ENCODE measurements at places on chromosomes 5 and 9.

DNA sequence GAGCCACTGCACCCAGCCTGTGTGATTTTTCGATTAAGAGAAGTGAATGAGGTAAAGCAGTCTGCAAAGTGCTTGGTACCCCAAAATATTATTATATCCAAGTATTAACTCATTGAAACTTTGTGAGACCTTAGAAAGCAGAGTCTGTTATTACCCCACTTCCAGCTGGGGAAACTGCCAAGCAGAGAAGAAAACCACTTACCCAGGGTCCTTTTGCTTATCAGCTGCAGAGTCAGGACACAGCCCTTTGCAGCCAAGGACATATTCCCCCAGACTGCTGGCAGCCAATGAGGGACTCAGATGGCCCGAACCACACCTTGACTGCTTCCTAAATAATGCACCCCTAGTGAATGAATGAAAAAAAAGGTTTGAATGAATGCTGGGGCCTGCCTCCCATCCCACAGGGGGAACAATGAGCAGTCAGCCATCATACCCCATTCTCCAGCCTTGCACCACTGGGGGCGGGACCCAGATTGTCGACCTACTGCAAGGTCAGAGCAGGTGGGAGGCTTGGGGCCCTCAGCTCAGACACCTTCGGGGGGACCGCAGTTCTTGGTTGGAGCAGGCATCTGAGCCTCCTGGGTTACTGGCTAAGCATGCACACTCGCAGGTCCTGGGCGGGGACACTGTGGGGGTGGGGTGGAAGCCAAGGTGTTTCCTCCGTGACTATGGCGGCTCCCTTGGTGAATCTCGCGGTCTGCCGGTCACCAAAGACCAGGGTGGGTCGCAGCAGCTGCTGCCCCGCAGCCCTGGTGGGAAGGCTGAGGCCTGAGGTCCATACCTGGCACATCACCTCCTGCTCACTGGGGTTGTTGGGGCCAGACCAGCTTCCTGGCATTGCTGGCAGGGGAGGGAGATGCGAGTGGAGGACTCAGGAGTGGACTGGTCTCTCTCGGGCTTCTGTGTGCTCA lies 29.7 kb downstream of the PRRT1B start:
- no peak for DNase-seq

GRCh38 chr9:110192531-110193261 lies 15.3 kb downstream of the C9orf152 start:
- no peak for DNase-seq

DNA sequence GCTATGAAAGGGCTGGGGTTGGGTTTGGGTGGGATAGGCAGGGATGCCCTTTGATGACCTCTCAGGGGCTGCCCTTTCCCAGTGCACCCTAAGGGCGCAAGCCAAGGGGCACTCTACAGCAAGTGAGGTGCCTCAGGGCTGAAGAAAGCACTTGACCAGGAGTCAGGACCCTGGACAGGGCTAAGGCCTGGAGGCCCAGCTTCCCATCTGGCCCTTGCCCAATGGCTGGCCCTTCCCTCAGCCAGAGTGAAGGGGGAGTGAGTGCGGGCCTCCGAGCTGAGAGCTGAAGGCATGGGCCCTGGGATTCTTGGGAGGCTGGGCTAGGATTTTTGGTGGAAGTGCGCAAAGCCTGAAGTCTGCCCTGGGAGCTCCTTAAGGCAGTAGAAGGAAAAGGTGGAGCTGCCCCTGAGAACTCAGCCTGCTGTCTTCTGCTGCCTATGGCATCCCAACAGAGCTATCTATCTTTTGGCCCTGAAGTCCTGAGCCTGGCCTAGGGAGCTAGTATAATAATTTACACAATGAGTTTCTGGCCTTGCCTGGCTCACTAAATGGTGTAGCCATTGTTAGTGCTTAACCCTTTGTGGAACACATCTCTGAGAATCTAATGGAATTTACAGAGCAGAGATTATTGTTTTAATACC lies 16.4 kb downstream of the JADE2 start:
- no peak for DNase-seq

DNA sequence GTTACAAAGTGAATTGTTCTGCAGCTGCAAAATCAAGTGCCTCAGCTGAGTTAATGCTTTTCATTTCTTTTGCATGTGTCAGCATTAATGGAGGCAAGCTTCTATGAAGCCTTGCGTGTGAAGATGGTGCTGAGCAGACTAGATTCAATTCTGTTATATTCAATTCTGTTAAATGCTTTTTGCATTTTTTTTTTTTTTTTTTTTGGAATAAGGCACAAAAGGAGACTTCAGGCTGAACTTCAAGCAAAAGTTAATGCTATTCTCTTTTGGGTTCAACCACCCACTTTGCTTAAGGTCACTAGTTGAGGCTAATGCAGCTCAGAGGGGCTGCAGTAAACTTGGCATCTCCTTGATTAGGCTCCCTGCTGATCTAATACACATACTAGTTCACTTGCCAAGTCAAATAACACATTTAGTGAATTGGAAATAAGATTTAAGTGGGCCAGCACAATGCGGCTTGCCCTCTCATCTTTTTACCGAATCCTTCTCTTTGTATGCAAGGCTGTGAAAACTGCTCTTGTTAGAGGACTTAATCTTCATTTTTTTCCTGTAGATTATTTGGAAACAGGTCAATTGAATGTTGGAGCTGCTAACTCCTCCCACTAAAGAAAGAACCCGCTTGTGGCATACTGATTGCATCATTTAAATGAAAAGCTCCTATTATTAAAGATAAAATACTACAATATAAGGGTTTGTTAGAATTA lies 1020.2 kb downstream of the NR2F1-AS1 start:
- no peak for DNase-seq

DNA sequence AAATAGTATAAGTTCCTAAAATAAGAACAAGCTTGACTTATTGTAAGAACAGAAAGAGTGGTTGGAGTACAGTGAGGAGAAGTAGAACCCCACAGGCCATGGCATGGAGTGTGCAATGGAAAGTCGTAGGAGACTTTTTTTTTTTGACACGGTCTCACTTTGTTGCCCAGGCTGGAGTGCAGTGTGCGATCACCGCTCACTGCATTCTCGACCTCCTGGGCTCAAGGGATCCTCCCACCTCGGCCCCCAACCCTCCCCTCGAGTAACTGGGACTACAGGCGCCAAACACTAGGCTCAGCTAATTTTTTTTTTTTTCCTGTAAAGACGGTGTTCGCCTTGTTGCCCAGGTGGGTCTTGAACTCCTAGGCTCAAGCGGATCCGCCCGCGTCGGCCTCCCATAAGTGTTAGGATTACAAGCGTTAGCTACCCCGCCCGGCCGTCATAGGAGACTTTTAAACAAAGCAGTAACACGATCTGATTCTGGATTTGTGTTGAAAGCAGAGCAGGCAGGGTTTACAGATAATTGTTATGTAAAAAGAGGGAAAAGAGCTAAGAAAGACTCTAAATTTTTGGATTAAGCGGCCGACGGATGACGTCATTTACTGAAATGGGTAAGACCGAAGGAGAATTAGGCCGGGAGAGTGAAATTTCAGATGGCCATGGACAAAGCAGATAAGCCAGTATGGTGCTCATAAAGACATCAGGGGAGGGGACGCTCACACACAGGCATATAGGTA lies 752 bp downstream of the TSTD2 start:
- DNase-seq: no peak

GRCh38 chr9:85528142-85528541 lies 213.6 kb downstream of the AGTPBP1 start:
- no peak for DNase-seq

- DNase-seq: no peak
Observed at GRCh38 chr5:51685419-51685818, 302.2 kb downstream of the ISL1 start.

GRCh38 chr5:149485655-149486615 lies 65.3 kb downstream of the CSNK1A1 start:
- DNase-seq: peak; percentile 84

- DNase-seq: no peak
Observed at GRCh38 chr9:114538241-114538640, 33.0 kb upstream of the WHRN start.

- no peak for DNase-seq
Observed at GRCh38 chr5:77906806-77907205, 130.7 kb upstream of the TBCA start.

GRCh38 chr5:171137768-171138525 lies 171.1 kb upstream of the TLX3 start:
- no peak for DNase-seq

- no peak for DNase-seq
Observed at GRCh38 chr9:114532561-114533237, 27.4 kb upstream of the WHRN start.

- DNase-seq: no peak
Observed at GRCh38 chr5:73229271-73229670, 56.3 kb downstream of the TMEM174 start.

DNA sequence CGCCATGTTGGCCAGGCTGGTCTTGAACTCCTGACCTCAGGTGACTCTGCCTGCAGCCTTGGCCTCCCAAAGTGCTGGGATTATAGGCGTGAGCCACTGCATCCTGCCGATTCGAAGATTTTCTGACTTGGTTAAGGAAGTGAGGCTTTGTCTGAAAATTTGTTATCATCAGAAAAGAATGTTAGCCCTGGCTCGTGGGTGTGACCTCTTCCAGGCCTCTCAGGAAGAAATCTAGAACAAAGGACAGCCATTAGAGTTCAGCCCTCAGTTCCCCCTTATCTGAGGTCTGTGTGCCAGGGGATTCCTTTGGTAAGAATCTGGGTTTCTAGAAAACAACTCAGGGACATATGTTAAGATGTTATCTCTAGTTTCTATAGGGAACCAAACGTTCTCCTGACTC lies 6.2 kb downstream of the OR2S2 start:
- DNase-seq: no peak

GRCh38 chr5:83922699-83923098 lies 202.0 kb upstream of the HAPLN1 start:
- no peak for DNase-seq

GRCh38 chr5:170445936-170446335 lies 56.8 kb upstream of the KCNMB1 start:
- DNase-seq: no peak

DNA sequence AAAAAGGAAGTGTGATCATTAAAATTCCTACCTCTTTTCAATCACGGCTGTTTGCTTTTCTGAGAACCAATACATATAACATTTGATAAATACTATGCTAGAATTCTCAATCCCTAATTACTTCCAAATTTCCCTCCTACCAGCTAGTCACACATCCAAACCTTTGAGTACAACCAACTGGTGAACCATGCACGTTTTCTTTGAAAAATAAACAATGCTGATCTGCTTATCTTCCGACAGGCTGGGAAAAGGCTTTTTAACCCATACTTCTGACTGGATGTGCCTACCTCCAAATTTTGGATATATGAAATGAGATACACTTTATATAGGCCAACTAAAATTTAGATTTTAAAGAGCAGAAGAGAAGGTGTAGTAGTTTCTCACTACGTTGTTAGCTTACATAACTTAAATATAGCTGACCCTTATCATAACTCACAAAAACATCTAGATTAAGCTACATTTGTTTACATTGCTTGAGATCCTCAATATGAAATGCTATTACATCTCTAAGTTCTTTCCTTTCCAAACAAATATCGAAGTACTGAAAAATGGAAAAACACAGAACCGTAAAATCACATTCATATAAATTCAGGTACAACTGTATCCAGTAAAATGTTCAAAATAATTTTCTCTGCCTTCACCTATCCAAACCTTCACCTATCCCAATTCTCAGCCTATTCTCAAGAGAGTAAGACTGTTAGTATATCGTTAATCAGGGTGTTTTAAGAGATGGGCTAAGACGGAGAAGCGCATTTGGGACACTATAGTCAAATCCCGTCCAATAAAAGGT lies 2.1 kb downstream of the NR3C1 start:
- DNase-seq: peak; percentile 19

DNA sequence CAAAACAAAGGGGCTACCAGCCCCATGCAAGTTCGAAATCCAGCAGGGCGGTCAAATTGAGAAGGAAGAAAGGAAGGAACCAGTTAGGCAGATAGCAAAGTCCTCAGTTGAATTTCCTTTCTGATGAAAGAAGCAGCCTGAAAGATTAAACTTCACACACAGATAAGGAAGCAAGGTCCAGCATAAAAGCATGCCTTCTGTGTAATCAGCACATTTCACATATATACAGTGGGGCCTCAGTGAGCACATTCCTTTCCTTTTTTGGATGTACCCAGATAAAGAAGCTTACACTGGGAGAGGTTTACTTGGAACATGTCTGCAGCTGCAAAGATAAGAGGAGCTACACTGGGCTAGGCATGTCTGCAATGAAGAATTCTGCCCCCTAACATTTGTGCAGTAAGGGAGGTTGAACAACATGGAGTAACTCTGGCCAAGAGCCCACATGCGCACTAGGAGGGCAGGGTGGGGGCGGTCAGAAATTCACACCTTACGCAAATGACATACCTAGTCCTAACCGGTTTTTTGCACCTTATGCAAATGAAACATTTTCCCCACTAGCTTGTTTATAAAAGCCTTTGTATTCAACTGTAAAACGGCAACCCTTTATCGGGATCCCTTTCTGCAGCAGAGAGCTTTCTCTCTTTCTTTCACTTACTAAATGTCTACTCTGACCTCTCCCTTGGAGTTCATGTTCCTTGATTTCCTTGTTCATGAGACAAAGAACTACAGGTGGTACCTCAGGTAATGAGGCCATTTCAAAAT lies 149.7 kb upstream of the FBXL17 start:
- DNase-seq: no peak

- no peak for DNase-seq
Observed at GRCh38 chr5:146848133-146848532, 30.4 kb downstream of the PPP2R2B start.

DNA sequence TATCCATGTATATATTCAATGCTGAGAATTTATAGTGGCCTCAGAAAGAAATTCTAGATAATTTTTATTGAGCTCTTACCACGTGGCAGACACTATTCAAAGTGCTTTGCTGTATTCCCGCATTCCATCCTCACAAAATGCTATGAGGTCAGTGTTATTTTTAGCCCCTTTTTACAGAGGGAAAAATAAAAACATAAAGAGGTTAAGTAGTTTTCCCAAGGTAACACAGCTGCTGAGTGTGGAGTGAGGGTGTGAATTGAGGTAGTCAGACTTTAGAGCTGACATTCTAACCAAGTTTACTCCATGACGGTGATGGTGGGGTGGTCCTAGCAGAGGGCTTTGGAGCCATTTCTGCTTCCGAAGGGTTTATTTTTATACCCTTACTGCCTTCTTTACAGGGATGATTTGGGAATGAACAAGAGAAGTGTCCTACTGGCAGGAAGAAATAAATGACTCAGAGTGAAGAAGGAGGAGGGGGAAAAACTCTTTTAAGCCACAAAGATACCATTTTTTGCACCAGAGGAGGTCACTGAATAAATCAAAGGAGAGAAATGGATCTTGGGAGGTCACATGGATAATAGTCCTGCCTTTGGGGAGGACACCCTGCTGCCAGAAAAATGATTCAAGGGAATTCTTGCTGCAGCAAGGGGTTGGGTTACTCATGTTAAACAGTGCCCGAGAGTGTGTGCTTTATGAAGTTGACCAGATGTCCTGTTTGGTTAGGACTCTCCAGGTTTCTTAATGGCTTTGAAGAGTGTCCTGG lies 76.1 kb downstream of the HMHB1 start:
- DNase-seq: no peak

GRCh38 chr9:21672761-21673160 lies 129.7 kb upstream of the MTAP start:
- no peak for DNase-seq

DNA sequence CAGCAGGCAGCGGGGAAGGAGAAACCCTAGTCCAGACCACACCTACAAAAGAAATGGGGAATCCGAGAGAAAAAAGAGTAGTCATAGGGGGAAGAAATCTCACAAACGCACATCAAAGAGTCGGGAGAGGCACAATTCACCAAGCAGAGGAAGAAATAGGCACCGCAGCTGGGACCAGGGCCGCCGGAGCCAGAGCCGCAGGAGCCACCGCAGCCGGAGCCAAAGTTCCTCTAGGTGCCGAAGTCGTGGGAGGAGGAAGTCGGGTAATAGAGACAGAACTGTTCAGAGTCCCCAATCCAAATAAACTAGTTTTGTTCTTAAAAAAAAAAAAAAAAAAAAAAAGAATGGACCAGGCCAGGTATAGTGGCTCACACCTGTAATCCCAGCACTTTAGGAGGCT lies 29.3 kb downstream of the REEP5 start:
- no peak for DNase-seq

Measured in NCI-H2171 treated with DMSO at 0.1 percent for 48 hours (cell line).